A549 treated with dexamethasone at 1 μM for 4 hours (cell line): ENCODE measurements at places on chromosomes 11 and 22. TPM values are rescaled to one million over a fixed set of nuclear protein-coding genes. Genes with fewer than 3 reads are reported as not detected.

TOP3B gene
- 14.0 to 15.2 TPM (median 14.8 TPM) in 5 replicates for total RNA-seq

CRY2 gene
- total RNA-seq = 3.7 to 5.8 TPM (median 4.9 TPM) in 5 replicates

DERL3 gene
- 0.35 to 0.88 TPM (median 0.74 TPM) in 5 replicates for total RNA-seq

LRRC75B gene
- 5.2 to 8.2 TPM (median 7.0 TPM) in 5 replicates for total RNA-seq

TMEM45B gene
- 0.04 to 0.18 TPM (median 0.11 TPM) in 5 replicates for total RNA-seq

OR10A6 gene
- total RNA-seq = not detected in 5 replicates

OR5AN1 gene
- not detected in 5 replicates for total RNA-seq

EXT2 gene
- 51.4 to 59.3 TPM (median 55.1 TPM) in 5 replicates for total RNA-seq

OR52N4 gene
- total RNA-seq = not detected in 5 replicates
